Caudate nucleus (tissue), 63 donors: ENCODE measurements at places on chromosomes 3 and 15.

GRCh38 chr3:20742903-20743552 is 557.0 kb upstream of the SGO1 start:
- DNase-seq = no peak

DNA sequence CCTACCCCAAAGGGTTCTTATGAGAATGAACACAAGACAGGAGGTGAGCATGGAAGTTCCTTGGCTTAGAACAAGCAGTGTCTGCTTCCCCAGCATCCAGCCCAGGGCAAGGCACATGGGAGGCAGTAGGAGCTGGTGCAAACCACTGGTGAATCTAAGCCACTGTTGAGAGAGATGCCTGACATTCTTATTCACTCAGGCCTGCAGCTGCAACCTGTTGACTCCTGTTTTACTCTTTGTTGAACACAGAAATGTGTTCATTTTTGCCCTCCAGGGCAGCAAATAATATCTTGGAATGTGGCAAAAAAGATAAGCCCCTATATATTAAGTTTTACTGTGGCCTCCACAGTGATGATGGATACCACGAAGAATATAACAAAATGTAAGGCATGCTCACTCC is 8.9 kb upstream of the PAK6 start:
- no peak for DNase-seq

DNA sequence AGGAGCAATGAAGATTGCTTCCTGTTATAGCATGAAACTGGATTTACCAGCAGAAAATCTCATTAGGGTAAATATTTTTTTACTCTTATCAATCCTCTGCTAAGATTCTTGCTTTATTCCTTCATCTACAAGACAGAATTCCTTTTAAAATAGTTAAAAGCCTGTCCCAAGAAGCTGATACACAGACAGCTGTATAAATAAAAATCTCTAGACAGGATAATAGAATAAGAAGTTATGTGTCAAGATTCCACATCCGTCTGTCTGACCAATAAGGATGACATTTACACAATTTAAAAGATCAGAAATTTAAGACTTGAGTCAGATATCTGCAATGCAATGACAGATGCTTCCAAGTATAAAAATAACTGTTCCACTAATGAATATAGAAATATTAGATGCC is 57.6 kb downstream of the SSR3 start:
- no peak for DNase-seq

DNA sequence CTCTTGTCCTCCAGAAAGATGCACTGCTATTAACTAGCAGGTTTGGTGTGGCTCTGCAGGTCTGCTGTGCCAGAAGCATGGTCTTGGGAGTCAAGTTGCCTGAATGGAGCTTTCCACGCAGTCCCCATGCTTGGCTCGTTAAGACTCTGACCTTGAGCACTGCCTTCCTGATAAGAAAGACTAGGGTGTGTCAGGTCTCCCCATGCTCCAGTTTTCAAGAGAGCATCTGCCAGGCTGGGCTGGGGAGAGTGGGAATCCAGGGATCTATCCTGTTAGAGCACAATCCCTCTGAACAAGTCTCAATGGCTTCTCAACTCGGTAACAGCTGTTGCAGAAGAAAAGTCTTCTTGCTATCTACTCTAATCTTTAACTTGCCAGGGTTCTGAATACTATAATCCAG is 98.2 kb downstream of the TJP1 start:
- DNase-seq = no peak

DNA sequence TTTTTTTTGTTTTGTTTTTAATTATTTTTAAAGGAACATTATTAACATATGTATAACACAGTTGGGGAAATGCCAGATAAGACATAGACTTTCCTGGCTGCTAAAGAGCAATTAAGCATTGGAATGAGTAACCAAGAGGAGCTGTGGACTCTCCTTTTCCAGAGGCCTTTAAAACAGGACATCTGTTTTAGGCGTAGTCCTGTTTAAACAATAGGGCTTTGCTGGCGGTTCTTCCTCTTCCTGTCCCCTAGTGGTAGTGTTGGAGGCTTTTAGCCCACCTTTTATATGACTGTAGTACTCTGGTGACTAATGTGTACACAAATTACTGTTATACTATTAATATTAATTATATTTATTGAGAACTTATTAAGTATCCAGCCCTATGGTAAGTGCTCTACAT is 81.9 kb downstream of the PPARG start:
- DNase-seq = no peak

- no peak for DNase-seq
Measured at GRCh38 chr15:59232476-59232875, 25.8 kb downstream of the LDHAL6B start.

GRCh38 chr3:34793057-34793456 is 846.3 kb upstream of the ARPP21 start:
- no peak for DNase-seq

DNA sequence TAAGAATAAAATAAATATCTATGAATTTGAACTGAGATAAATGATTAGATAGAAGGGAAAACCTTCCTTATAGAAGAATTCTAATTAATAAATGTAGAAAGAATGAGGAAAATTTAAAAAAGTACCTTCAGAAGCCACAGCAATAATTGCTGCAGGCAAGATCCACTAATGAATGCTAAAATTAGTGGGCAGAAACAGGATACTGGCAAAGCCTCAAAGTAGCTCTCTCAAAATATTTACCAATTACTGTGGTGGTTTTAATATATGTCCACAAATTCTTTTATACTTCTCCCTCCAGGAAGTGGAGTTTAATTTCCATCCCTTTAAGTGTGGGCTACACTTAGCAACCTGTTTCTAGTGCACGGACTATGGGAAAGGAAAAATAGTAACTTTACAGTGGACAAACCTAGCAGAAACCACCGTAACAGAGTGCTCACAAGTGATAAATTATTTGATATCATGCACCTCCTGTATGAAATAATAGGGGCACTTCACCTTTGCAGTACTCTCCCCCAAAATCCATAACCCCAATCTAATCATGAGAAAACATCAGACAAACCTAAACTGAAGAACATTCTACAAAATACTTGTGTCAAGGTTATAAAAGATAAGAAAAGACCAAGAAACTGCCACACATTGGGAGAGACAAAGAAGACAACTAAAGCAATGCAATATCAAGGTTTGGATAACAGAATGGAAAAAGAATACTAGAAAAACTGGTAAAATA is 6.8 kb downstream of the PEAK1 start:
- no peak for DNase-seq

DNA sequence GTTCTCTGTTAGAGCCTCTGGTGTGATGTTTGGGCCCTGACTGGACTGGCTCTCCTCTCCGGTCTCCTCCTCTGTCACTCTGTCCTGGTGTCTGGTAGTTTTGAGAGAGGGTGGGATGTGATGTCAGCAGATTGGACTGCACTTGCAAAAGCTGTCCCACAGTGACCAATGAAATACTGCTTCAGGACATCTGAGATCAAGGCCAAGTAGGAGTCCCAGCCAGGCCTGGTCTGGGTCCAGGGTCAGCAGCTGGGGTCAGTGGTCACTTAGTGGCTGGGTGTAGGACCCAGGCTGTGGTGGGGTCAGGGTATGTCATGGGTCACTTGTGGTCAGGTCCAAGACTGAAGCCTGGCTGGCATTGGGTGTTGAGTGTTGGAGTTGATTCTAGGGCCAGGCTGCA is 20.9 kb downstream of the ALDH1L1 start:
- DNase-seq = no peak

- no peak for DNase-seq
Measured at GRCh38 chr3:72227486-72228070, 442.6 kb upstream of the PROK2 start.

DNA sequence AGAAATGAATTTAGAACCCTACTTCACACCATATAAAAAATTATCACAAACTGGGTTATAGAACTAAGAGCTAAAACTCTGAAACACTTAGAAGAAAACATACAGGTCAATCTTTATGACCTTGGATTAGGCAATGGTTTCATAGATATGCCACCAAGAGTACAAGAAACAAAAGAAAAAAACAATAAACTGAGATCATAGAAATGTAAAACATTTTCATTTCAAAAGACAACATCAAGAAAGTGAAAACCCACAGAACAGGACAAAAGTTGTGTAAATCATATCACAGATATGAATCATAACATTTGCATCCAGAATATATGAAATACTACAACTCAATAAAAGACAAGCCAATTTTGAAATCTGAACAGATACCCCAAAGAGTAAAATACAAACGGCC is 72.4 kb downstream of the TBL1XR1 start:
- no peak for DNase-seq

GRCh38 chr3:150771600-150771999 is 8.6 kb upstream of the SIAH2 start:
- DNase-seq = no peak

- peak; percentile 31 for DNase-seq
Measured at GRCh38 chr3:136862617-136863322, 762 bp downstream of the NCK1 start.

- no peak for DNase-seq
Measured at GRCh38 chr15:37368961-37369360, 268.6 kb upstream of the MEIS2 start.

DNA sequence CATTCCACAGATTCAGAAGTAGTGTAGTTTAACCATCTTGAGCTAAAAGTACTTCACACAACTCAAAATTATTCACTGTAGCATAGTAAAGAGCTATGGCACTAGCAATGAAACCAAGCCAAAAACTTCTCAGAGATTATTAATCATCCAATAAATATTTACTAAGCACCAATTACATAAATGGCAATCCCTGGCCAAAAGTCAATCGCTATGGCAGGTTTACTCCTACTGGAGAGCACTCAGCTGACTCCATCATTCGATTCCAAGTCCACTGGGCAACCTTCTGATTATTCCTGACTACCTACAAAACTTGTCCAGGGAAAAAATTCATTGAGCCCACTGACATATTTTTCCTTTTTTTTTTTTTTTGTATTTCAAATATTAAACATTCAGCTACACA is 23.9 kb downstream of the ATP13A3 start:
- no peak for DNase-seq

DNA sequence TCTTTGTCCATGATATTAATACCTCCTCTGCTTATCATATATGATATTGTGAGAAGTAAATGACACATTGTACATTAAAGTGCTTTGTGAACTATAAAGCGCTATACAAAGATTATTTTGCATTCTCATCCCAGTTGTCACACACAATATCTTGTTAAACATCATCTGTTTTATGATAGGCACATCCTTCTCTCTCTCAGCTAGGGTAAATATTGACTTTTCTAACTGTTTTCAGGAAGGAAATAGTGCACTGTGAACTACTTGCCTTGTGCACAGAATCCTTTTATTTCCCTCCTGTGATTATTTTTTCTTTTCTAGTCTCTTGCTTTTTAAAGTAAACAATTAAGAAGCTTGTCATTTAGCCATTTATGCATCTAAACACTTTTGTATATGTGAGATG is 388.2 kb downstream of the LPP start:
- no peak for DNase-seq

- DNase-seq = no peak
Measured at GRCh38 chr3:20047341-20047779, 7.1 kb downstream of the KAT2B start.

DNA sequence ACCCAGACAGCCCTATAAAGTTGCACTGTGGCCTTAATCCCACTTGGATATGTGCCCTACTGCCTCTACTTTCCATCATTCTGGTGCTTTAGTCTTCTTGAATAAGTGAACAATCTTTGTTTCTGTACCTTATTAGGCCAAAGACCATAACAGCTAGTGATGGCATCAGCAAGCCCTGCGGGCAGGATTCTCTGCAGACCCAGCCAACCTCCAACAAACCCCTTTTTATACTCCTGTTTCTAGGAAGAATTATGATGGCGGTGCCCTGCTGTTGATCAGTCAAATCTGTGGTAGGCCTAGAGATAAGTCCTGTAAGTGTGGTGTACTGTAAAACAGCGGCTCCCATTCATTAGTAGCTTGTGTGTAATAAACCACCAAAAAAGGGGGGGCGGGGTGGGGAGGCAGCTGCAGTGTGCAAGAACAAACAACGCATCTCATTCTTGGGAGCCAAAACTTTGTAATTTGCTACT is 40.5 kb downstream of the SOX2 start:
- DNase-seq = peak; percentile 56

DNA sequence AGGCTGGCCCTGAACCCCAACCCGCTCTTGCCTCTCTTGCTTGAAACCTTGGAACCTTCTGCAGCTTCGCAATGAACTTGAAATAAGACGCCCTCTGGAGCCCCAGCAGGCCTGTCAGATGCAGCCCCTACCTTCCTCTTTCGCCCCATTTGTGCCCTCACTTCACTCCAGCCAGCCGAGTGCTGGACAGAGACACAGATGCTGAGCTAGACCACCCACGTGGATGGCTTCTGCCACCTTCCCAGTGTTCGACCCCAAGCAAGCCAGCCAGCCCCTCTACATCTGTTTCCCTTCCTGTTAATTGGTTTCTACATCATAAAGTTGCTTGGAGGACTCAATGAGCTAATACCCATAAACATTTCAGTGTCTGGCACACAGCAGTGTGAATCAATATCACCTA is 23.8 kb upstream of the SNRPA1 start:
- no peak for DNase-seq

GRCh38 chr15:23401627-23402026 is 45.4 kb downstream of the GOLGA6L2 start:
- DNase-seq = no peak

GRCh38 chr15:57796146-57796545 is 89.6 kb downstream of the POLR2M start:
- DNase-seq = no peak

GRCh38 chr15:66746231-66746605 is 44.2 kb downstream of the SMAD6 start:
- no peak for DNase-seq

DNA sequence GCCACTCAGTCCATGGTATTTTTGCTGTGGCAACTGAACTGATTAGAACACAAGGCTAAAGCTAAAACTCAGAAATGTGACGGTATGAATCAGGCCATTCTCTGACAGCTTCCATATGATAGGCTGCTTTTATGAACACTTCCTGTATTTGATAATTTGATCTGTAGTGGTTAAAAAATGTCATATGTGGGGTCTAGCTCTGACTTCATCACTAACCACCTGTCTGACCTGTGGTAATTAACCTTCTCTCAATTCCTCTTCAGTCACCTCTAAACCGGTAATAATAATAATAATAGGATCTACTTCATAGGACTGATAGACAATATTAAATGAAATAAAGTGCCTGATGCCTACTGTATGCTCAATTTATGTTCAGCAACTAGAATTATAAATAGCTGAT is 223.2 kb downstream of the MBNL1 start:
- no peak for DNase-seq

DNA sequence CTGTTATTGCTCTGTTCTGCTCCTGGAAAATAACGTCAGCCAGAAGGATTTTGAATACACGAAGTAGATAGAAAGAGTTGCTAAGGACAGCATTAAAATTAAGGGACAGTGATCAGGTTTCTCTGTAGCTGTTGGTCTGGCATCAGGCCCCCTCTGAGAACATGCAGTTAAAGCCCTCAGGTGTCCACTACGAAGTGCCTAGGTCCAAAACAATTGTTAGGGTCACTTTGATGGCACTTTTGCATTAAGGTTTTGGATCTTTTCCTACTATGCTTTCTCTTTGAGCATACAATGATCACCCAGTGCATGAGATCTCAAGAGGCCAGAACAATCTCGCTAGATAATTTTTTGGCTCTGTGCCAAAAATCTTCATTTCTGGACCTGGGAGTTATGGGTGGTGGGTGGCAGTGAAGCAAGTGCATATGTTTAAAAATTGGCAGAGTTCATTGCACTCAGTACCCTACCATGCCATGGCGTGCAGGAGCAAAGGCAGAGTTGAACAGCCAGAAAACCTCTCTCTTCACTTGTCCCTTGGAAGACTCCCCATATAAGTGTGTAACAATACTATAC is 797.6 kb downstream of the ROBO2 start:
- DNase-seq = no peak

GRCh38 chr15:36407647-36408046 is 171.8 kb upstream of the CDIN1 start:
- DNase-seq = no peak
